ENCODE measurements at places on chromosomes 5 and 9. TPM values are rescaled to one million over a fixed set of nuclear protein-coding genes. Genes with fewer than 3 reads are reported as not detected.

DNA sequence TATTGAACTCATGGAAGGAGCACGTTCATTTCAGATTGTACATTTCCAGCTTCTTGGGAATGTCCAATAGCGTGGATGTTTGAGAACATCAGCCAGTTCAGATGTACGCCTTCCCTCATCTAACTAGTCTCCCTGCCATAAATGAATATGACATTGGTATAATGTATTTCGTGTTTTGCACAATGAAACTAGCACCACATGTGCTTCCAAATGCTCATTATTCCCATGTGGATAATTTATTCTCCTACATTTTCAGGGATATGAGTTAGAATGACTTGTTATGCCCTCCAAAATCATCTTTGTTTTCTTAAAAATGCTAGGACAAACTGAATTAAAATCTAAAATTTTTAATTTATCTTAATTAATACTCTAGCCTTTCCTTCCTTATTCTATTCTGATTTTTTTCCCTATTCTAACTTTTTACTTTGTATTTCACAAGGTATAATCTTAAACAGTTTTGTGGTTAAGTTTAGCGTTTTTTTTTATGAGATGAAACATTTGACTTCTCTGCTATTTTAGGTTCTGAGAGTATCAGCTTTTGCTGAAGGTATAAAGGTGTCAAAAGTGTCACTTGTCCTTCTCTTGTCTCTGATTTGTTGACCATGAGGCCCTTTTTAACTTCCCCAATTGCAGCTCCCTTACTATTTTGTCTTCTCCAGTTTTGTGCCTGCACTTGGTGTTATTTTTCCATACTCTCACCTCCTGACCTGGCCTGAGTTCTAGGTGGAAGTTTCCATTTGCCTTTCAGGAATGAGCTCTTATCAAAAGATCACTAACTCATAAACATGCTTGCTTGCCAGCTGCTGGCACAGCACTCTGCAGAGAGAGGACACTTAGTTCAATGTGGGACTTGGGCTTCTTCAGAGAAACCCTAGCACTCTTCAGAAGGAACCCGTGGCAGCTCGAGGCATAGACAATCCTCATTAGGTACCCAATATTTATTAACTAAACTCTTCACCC is 106.8 kb downstream of the FRMD3 start:
- H3K27ac ChIP-seq: peak overlapping the region; percentile 84
- H3K4me1 ChIP-seq: peaks cover 41% of the 10 kb centered on the region
- H3K4me3 ChIP-seq: peak overlapping the region; percentile 11
- no peaks in the 10 kb centered on the region for H3K36me3 ChIP-seq
- DNase-seq: peak; percentile 62

GRCh38 chr9:72247549-72247948 is 98.3 kb downstream of the GDA start:
- H3K4me1 ChIP-seq: no peaks in the 10 kb centered on the region
- H3K27ac ChIP-seq: no peak overlapping the region
- DNase-seq: no peak
- H3K4me3 ChIP-seq: no peak overlapping the region

DNA sequence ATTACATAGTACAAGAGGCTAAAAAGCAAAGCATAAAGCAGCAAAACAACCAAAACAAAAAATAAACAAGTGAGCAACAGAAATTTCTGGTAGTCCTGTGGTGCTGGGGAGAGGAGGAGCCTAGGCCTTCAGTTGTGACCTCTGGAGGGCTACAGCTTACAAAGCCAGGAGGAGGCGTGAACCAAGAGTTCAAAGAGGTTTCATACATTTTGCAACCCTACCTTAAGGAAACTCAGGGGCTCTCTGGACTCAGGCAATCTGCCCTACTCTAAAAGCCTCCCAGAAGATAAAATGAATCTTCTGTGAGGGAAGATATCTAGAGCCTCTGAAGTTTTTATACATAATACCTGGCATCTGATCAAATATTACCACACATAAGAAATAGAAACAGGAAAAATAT is 187.4 kb downstream of the AGTPBP1 start:
- H3K27me3 ChIP-seq: no peaks in the 10 kb centered on the region
- no peak overlapping the region for H3K4me3 ChIP-seq
- DNase-seq: no peak
- H3K36me3 ChIP-seq: no peaks in the 10 kb centered on the region
- H3K27ac ChIP-seq: no peak overlapping the region

DNA sequence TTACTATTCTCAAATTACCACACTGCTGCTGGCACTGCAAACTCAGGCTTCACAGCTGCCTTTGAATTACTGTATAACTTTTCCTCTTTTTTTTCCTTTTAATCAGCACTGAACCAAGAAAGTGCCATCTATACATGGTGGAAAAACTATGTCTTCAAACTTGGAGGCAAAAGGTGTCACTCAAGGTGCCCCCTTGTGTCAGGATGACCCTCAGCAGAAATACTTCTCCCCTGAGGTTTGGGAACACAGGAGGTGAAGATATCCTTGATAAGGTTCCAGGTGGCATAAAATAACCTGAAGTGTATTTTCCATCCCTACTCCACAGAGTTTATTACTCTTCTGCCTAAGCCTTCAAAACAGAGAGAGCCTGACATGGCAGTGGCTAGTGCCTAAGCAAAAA is 14.5 kb downstream of the FRMD3 start:
- no peaks in the 10 kb centered on the region for H3K27me3 ChIP-seq
- H3K27ac ChIP-seq: no peak overlapping the region
- DNase-seq: no peak
- no peak overlapping the region for H3K4me3 ChIP-seq
- no peaks in the 10 kb centered on the region for H3K36me3 ChIP-seq

- H3K27ac ChIP-seq: no peak overlapping the region
- H3K4me3 ChIP-seq: no peak overlapping the region
- no peaks in the 10 kb centered on the region for H3K27me3 ChIP-seq
- H3K4me1 ChIP-seq: no peaks in the 10 kb centered on the region
These were observed 106.6 kb upstream of the PITX1 start for GRCh38 chr5:135140446-135141204.

- no peaks in the 10 kb centered on the region for H3K4me1 ChIP-seq
- no peak overlapping the region for H3K27ac ChIP-seq
- no peak overlapping the region for H3K4me3 ChIP-seq
- H3K36me3 ChIP-seq: no peaks in the 10 kb centered on the region
- H3K27me3 ChIP-seq: no peaks in the 10 kb centered on the region
These were observed 6.9 kb upstream of the POMT1 start for GRCh38 chr9:131495785-131496184.

DNA sequence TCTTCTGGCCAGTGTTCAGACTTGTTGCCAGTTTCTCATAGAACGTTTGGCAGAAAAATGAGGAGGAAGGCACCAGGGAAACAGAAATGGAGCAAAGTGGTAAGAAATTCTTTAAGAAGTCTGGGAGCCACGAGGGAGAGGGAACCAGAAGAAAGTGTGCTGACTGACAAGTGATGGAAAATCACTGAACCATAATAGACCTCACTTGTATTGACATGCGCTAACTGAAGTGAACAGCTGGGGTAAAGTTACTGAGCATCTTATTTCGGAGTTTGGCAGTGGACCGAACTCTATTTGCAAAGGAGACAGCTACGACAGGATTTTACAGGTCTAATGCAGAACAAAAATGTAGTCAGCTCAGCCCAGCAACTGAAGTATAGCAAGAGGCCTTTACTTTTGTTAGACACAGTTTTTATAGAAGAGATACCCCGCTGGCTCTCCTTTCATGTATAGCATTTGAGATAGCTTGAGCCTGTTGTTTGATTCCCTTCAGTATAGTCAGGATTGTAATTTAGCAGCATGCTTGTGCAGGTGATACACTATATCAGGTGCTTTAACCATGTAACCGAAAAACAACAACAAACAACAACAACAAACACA is 53.6 kb downstream of the HMHB1 start:
- no peaks in the 10 kb centered on the region for H3K36me3 ChIP-seq
- H3K4me1 ChIP-seq: peaks cover 28% of the 10 kb centered on the region
- no peak overlapping the region for H3K4me3 ChIP-seq
- peak overlapping the region; percentile 84 for H3K27ac ChIP-seq

DNA sequence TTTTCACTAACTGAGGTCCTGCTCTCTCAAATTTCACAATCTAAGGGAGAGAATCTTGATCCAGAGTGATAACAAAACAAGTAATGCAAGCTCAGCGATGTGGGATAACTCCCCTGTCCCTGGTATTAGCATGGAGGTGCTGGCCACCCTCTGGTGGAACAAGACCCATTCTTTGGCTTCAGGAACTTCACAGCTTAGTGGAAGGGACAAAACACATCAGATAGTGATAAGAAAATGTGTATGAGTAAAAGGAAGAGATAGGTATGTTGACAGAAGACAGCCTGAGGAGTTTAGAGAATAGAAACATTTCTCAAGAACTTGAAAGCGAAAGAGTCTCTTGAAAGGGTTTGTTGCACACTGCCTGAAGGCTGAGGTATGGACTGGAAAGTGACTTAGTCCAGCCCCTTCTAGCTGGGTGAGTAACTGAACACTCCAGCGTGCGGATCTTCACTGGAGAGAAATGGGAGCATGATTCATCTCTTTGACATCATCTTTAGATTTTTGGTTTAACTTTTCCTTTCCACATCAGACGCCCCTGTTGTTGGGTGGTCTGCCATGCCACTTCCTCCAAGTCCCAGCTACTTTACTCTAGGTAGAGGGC is 25.4 kb upstream of the ZSWIM6 start:
- no peak overlapping the region for H3K27ac ChIP-seq
- H3K4me1 ChIP-seq: peaks cover 4% of the 10 kb centered on the region
- no peak overlapping the region for H3K4me3 ChIP-seq
- no peak for DNase-seq

ADGRV1 gene
- 0.41 TPM for total RNA-seq

HAVCR1 gene
- not detected for total RNA-seq

DNA sequence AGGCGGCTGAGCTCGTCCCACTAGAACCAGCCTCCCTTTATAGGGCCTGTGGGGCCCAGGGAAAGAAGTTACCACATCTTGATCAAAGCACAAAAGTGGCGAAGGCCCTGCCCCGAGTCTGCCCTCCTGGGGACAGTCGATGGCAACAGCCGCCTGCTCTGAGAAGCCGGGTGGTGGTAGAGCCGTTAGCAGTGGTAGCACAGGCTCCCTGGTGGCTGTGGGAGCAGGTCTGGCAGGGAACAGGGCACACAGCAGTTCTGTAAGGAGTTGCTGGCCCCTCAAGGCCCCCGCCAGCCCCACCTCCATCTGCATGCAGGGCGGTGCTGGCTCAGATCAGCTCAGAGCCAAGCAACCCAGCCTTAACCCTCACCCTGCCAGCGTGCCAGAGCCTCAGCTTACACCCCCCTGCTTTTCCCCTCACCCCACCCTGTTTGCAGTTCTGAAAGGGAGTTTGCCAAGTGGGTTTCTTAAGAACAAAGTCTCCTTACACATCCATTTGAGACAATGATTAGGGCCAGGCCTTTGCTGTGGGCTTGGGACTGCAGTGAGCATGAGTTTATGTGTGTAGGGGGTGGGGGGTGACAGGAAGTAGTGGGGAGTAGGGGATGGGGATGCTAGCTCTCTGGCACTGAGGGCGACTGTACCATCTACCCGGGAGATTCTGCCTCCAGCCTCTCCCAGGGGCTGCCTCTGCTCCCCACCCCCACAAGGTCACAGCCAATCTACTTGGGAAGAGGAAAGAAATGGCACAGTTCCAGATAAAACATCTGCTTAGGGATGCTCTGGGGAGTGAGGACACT is 11.8 kb downstream of the ACSL6 start:
- no peaks in the 10 kb centered on the region for H3K36me3 ChIP-seq
- H3K4me3 ChIP-seq: no peak overlapping the region
- DNase-seq: no peak

PCDHGA3 gene
- 2.8 TPM for total RNA-seq

SLC24A2 gene
- total RNA-seq: 0.75 TPM

DNA sequence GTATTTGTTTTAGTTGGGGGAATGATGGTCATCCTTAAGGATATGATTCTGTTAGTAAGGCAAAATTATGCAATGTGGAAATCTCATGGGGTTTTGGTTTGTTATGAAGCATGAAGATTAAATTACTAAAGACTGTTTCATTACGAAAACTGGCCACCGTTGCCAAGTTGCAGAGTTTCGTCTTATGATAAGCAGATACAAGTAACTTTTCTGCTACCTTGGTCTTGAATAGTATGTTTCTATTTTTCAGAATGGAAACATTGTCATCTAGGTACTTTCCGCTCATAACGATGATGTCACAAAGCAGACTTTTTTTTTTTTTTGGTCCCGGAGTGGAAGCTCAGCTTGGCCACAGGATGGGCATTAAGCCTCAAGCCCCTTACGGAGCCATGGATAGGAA is 4.2 kb downstream of the CCNI2 start:
- no peak overlapping the region for H3K27ac ChIP-seq
- H3K27me3 ChIP-seq: peaks cover 18% of the 10 kb centered on the region
- H3K36me3 ChIP-seq: no peaks in the 10 kb centered on the region

RIGI gene
- 3.3 TPM for total RNA-seq

DNA sequence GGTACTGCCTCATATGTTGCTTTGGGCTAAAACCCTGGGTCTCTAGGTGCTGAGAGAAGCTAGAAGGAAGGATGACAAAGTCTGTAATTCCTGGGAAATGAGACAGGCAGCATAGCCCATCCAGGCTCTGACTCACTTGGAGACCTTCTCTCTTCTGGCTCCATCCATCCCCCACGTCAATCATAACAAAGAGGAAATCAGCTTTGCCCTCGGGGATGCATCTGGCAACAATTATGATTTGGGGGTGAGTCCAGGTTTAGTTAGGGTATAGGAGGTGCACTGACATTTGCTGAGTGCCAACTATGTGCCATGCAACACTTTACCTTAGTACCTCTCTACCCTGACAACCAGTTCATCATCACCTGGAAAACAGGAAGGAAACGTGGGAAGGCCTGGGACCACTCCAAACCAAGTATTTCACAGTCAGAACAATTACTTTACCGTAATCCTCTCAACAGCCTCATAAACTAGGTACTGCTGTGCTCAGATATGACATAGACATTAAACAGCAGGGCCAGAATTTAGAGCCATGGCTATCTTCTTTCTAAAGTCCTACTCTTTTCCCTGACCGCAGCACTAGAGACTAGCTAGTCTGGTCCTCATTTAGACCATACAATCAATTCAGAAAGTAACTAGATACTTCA is 39.1 kb upstream of the GZMA start:
- H3K4me3 ChIP-seq: no peak overlapping the region
- no peaks in the 10 kb centered on the region for H3K36me3 ChIP-seq
- H3K27me3 ChIP-seq: no peaks in the 10 kb centered on the region
- no peak overlapping the region for H3K27ac ChIP-seq
- DNase-seq: no peak

NDUFA8 gene
- 87.1 TPM for total RNA-seq

DNA sequence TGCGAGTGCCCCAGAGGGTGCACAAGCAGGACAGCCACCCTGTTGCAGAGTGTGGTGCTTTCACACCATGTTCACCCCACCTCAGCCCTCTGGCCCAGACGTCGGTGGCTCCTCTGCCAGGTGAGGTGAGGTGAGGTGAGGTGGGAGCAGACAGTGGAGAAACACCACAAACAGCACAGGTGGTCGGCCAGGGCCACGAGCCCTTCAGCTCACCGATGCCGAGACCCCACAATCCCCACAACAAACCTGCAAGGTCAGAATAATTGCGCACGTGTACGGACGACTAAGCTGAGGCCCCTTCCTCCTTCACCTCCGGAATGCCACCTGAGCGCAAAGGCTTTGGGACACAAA is 10.5 kb downstream of the BRD3 start:
- H3K27me3 ChIP-seq: no peaks in the 10 kb centered on the region
- no peak overlapping the region for H3K4me3 ChIP-seq
- no peak for DNase-seq
- H3K36me3 ChIP-seq: peaks cover 7% of the 10 kb centered on the region
- peaks cover 83% of the 10 kb centered on the region for H3K4me1 ChIP-seq

- H3K27ac ChIP-seq: peak overlapping the region; percentile 44
- DNase-seq: no peak
- no peaks in the 10 kb centered on the region for H3K36me3 ChIP-seq
- no peaks in the 10 kb centered on the region for H3K27me3 ChIP-seq
These were observed 18.2 kb upstream of the WDR38 start for GRCh38 chr9:124835026-124835557.

ARHGEF39 gene
- total RNA-seq: 0.07 TPM

All from gastrocnemius medialis (tissue), 4 donors.